Erythroblast (primary cell): ENCODE measurements at places on chromosomes 3 and 15.

GRCh38 chr3:62621176-62621575 lies 247.8 kb upstream of the FEZF2 start:
- DNase-seq, result no peak

GRCh38 chr3:197428117-197428801 lies 127.5 kb downstream of the BDH1 start:
- no peak for DNase-seq

DNA sequence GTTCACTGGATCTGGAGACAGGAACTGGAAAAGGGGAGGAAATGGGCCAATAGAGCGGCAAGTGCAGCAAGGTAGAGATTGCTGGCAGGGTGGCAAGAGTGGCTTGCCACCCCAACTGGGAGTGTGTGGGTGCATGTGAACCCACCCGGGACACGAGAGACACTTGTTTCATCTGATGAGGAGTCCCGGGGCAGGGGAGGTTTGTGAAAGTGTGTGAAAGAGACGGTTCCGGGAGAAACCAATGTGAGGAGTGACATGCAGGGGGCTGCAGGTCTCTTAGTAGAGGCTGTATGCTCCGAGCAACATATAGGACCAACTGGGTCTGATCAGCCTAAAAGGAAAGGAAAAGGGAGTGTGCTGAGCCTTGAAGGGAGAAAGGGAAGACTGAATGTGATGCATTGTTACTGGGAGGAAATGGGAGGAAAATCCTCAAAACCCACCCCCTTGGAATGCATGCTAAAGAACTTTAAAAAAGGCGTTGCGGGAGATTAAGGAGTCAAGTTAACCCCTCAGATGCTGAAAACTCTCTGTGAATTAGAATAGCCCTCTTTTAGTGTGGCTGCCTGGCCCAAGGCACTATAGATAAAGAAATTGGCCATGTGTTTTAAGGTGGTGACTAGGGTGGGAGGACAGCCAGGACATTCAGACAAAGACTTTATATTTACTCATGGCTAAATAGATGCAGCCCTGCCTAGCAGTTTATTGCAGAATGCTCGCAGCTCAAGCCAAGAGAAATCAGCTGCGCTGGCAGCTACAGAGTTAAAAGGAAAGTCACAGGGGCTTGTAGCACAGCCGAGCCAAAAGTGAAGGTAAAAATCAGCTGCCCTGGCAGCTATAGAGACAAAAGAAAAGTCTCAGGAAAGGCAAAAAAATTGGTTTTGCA lies 9.1 kb upstream of the SLC9C1 start:
- DNase-seq, result peak; percentile 5

DNA sequence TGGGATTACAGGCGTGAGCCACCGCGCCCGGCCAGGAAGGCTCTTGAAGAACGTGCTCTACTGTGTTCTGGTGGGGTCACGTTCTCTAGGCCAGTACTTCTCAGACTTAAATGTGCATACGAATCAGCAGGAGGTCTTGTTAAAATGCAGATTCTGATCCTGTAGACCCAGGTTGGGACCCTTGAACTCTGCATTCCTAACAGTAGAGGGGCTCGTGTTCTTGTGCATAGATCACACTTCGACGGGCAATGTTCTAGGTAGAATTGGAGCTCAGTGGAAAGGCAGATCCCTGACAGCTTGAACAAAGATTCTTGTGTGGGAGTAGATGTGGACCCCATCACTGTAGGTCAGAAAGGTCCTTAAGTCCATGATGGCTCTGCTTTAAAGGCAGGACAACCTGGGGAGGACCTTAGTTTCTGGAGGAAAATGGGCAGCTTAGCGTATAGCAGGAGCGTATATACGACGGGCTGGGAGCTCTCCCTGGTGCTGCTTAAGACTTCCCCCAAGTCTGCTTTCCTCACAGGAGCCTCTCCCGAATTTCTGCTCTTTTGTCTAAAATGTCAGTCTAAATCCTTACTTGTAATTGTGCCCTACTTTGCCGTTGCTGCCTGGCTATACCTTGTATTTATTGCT lies 16.9 kb upstream of the FAM81A start:
- no peak for DNase-seq

- DNase-seq, result no peak
Observed at GRCh38 chr3:141881702-141882101, 5.3 kb downstream of the ATP1B3 start.
